ENCODE measurements at places on chromosomes 6 and 20.

DNA sequence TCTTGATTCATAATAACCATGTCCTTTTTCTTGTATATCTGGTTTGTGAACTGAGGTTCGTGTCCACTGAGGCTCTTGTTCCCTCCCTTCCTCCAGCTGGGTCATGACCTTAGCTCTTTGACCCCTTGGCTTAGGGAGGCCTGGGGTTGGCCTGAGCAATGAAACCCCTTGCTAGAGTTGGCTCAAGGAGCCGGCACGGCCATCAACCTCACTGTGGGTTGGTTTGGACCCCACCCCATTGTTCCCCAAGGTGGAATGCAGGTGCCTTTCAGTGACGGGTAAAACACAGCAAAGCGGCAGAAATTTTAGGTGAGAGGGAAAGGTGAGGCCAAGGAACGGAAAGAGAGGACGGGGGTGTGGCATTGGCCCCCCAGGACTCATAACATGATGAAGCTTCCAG is 44.5 kb upstream of the PHACTR3 start:
- DNase-seq = no peak

GRCh38 chr6:10658910-10659698 is 35.3 kb downstream of the C6orf52 start:
- DNase-seq = no peak

- no peak for DNase-seq
Measured at GRCh38 chr20:52577696-52578095, 386.1 kb upstream of the ZFP64 start.

GRCh38 chr6:12314751-12315150 is 24.6 kb downstream of the EDN1 start:
- no peak for DNase-seq

DNA sequence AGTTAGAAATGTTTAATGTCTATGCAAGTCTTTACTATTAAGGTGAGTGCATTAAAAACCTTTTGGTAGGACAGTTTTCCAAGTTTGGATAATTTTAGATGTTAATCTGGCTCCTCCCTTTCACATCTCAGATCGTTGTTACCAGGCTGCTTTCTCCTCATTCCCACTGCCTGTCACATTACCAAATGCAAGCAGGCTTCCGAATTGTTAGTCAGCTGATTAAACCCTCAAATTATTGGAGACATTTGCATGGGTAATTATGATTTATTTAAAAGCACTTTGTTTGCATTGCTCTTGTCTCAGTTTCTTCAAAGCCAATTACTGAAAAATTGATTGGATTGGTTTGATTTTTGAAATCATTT is 816.5 kb downstream of the KIF16B start:
- DNase-seq = no peak

GRCh38 chr6:162219266-162219665 is 508.3 kb downstream of the PRKN start:
- DNase-seq = no peak

- DNase-seq = no peak
Measured at GRCh38 chr20:3371754-3372153, 35.7 kb downstream of the DNAAF9 start.
